ENCODE measurements at places on chromosomes 2 and 18.

- DNase-seq = peak; percentile 14
Observed at GRCh38 chr2:205887637-205888036, 198.3 kb downstream of the INO80D start.

DNA sequence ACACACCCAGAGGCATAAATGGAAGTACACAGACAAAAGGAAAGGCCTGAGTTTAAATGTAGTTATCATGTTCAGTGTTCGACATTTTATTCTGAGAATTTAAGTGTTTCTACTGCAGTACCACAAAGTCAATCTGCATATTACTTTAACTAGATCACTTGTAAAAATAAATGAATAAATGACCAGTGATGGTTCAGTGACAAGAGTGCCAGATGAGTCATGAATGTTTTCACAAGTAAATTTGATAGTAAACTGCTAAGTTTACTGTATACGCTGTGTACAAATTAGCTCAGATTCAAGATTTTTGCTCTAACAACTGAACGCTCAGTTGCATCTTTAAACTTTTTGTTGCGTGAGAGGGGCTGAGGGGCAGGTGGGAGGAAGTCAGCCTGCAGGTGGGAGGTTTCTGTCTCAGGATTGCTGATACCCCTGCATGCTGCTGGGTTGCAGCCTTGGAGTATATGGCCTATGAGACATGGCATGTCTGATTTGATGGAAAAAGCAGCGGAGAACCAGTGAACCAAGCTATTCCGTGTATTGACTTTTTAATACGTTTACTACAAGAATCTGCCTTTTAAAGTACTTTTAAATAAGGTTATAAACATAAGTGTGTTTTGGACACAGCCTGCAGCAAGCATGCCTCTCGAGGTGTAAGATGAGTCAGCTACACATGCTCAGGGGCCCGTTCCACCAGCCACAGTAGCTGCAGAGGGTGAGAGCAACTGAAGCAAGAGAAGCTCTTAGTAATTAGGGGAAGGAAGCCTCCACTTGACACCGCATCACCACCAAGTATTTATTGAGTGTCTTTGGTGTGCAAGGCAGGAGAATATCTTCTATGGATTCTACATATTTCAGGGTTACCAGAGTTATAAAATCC lies 245.1 kb downstream of the NEDD4L start:
- DNase-seq = peak; percentile 53

GRCh38 chr2:168060986-168061750 lies 186.2 kb downstream of the STK39 start:
- no peak for DNase-seq

DNA sequence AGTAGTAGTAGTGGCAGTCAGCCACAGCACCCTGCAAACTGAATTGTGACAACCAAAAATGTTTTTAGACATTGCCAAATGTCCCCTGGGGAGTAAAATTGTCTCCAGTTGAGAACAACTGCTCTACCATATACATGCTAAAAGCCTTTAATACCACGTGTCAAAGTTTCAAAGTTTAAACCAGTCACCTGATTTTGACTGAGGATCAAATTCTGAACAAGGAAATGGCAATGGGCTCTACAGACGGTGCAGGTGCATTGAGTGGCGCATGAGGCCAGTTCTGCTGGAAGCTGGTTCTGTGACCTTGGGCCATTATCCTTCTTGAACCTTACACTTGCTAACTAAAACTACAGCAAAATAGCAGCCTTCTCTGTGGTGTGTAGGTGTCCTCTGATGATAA lies 85.0 kb downstream of the LIPG start:
- no peak for DNase-seq

GRCh38 chr2:23422089-23423061 lies 37.4 kb downstream of the KLHL29 start:
- no peak for DNase-seq

DNA sequence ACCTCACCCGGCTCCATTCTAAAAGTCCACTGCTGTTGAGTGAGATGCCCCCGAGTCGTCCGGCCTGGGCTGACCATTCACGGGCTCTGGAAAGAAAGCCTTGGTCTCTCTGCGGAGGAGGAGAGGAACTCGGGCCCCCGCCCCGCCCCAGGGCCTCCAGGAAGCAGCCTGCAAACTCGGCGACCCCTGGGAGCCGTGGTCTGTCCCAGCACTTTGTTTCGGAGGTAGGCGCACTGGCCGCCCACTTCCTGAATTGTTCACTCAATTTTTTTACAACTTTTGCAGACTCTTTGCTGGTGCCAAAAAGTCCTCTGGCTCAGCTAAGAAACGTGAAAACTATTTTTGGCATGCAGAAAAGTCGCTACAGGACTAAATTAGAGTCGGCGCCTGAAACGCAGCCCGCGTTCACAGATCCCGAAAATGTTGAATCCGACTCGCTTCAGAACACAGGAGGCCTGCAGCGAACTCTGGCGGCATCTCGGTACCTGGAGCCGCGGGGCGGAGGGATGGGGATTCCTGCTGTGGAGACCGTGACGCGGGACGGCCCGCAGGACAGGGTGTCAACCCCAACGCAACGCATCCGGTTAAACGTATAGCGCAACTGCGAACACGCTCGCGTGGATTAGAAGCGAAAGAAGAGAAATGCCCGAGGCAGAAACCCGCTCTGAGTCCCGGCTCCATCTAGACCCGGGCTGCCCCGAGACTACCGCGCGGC lies 1.5 kb downstream of the PXDN start:
- no peak for DNase-seq

DNA sequence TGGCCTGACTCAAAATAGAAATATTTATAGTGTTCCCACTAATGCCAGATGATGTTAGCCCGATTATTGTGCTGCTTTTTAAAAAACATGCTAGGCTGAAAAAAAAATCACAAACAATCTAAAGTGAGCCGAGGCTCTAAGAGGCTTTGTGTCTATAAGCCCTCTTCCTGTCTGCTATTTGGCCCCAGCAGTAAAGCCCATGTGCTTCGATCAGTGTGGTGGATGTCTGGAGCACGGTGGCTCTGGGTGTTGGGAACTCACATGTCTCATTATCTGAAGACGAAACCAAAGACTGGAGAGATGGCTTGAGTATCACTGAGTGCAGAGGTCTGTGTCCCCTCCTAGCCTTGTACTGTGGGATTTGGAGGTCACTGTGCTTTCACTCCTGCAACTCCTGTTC lies 55.1 kb downstream of the INO80C start:
- no peak for DNase-seq

DNA sequence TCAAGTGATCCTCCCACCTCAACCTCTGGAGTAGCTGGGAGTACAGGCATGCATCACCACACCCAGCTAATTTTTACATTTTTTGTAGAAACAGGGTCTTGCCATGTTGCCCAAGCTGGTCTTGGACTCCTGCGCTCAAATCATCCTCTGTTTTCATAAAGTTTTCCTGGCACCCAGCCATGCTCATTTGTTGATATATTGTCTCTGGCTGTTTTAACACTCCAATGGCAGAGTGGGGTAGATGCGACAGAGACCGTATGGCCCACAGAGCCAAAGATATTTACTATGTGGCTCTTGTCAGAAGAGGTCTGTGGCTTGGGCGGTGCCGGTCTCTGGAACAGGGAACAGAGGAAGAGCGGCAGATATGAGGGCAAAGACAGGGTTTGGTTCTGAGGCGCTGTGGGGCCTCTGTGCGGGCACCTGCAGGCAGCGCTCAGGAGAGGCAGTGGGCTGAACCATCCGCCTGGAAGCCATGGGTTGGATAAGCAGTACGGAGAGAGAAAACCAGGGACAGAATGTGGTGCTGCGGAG lies 50.2 kb downstream of the CENPO start:
- no peak for DNase-seq

DNA sequence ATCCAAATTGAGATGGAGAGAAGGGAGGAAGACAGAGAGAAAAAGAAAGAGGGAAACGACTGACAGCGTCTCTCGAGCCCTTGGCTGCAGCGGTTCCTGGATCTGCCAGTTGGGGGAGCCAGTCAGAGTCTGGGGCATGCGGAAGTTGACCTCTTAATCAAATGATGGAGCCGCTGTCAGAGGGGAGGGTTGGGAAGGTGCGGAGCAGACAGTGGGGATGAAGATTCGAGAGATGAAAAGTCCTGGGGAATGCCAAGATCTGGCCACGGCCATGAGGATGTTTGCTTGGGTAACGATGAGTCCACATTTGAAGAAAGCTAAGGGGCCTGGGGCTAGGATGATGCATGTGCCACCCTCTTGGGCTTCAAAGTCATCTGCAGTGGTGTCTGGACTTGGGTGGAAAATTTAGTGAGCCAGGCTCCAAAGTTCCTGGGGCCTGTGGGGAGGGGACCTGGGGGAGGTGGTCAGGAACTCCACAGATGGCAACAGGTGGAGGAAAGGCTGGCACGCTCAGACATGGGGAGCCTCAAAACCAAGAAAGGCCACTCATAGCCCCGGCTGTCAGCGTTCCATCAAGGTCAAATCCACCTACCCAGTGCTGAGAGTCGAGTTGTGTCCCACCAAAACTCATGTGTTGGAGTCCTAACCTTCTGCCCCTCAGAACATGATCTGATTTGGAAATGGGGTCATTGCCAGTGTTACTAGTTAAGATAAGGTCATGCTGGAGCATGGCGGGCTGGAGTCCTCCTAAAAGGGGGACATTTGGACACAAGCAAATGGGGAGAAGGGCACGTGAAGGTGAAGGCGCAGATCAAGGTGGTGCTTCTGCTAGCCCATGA lies 200.1 kb downstream of the NDUFA10 start:
- no peak for DNase-seq

DNA sequence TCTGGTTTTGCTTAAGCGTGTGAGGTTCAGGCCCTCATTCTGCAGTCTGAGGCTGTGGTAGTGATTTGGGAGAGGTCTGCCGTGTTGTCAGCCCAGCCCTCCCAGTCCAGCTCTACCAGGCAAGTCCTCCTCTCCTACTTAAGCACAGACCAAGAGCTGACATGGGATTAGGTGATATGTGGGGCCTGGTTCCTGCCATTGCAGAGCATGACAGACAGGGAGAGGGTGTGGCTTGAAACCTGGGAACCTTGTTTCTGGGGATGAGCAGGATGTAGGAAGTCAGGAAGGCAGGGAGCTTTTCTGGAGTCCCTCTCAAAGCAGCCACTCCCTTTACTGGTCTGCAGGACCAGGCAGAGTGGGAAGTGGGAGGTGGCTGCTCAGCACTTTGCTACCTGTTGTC lies 38.6 kb downstream of the PTPRM start:
- DNase-seq = no peak

GRCh38 chr2:197556456-197556855 lies 40.6 kb downstream of the MOB4 start:
- no peak for DNase-seq

GRCh38 chr2:173145454-173145853 lies 69.8 kb downstream of the MAP3K20 start:
- DNase-seq = no peak

- DNase-seq = no peak
Observed at GRCh38 chr2:195049372-195050031, 607.5 kb upstream of the SLC39A10 start.

GRCh38 chr2:50956886-50957285 lies 75.0 kb downstream of the NRXN1 start:
- no peak for DNase-seq

- no peak for DNase-seq
Observed at GRCh38 chr18:21980744-21981143, 188.6 kb upstream of the GATA6 start.
